ENCODE measurements at places on chromosomes 7 and 10. TPM values are rescaled to one million over a fixed set of nuclear protein-coding genes. Genes with fewer than 3 reads are reported as not detected.

Gene TRIM73
- 2.9 TPM for polyA plus RNA-seq

Gene HACD1
- polyA plus RNA-seq: 9.8 TPM

Gene LAMB1
- polyA plus RNA-seq: 27.5 TPM

Gene SLC12A9
- polyA plus RNA-seq: 23.0 TPM

Gene TDRD1
- 0.04 TPM for polyA plus RNA-seq

Gene ADAMTS14
- polyA plus RNA-seq: 2.2 TPM

Gene ALOX5
- polyA plus RNA-seq: 12.2 TPM

Gene CNTNAP2
- polyA plus RNA-seq: 0.41 TPM

Gene NRG3
- 0.04 TPM for polyA plus RNA-seq

Gene TFPI2
- polyA plus RNA-seq: 0.39 TPM

Gene GBX1
- not detected for polyA plus RNA-seq

Gene SHTN1
- 6.1 TPM for polyA plus RNA-seq

Gene LBX1
- not detected for polyA plus RNA-seq

Gene H2BK1
- polyA plus RNA-seq: not detected

Gene SPDYE5
- polyA plus RNA-seq: 0.02 TPM

Gene FAM221A
- polyA plus RNA-seq: 11.3 TPM

Gene PNLIPRP2
- 0.14 TPM for polyA plus RNA-seq

Gene ACHE
- 0.52 TPM for polyA plus RNA-seq

Gene MYO1G
- polyA plus RNA-seq: 2.2 TPM

Gene LRIT1
- polyA plus RNA-seq: not detected

Gene LIPJ
- polyA plus RNA-seq: not detected

Gene OR2A12
- polyA plus RNA-seq: not detected

Gene NODAL
- polyA plus RNA-seq: 0.04 TPM

Gene STRIP2
- 0.78 TPM for polyA plus RNA-seq

Gene C10orf62
- 0.10 TPM for polyA plus RNA-seq

Gene ATRNL1
- polyA plus RNA-seq: 0.20 TPM

Gene NUTM2E
- polyA plus RNA-seq: not detected

Gene HIP1
- 2.2 TPM for polyA plus RNA-seq

Gene IRF5
- 14.5 TPM for polyA plus RNA-seq

Gene TAS2R41
- polyA plus RNA-seq: not detected

Gene ZFAND4
- polyA plus RNA-seq: 2.2 TPM

Gene MACROH2A2
- 17.4 TPM for polyA plus RNA-seq

Gene POLR2J2
- 2.1 TPM for polyA plus RNA-seq

Gene ITIH5
- 2.6 TPM for polyA plus RNA-seq

Measured in esophagus (tissue), 2 donors.